Right atrium auricular region (tissue), 2 donors: ENCODE measurements at places on chromosomes 16 and 17. TPM values are rescaled to one million over a fixed set of nuclear protein-coding genes. Genes with fewer than 3 reads are reported as not detected.

DNA sequence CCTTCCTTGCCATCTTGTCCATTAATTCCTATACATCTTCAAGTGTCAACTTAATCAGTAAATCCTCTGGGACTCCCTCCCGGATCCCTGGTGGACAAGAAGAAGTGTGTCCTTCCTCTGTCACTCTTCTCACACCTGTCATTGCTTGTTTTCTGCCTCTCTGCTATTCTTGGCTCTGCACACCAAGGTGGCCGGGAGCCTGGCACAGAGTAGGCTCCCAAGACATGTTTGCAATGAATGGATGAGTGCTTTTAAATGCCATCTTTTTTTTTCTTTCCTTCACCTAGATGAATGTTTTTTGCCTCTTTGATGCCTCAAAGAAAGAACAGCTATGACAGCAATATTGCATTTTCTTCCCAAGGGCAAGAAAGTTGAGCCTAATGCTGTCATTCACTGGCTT is 58.0 kb upstream of the CLEC18A start:
- no peak for DNase-seq

Gene KRT39
- total RNA-seq = not detected

GRCh38 chr17:42683407-42684034 is 1.2 kb downstream of the CNTNAP1 start:
- DNase-seq = peak; percentile 64

GRCh38 chr17:44642834-44643233 is 13.4 kb upstream of the MEIOC start:
- DNase-seq = no peak
